Stimulated activated CD8-positive, alpha-beta memory T cell treated with anti-CD3 and anti-CD28 coated beads, Interleukin-12 subunit alpha, Interleukin-12 subunit beta, amount 100 ng/mL, for 4 hours (primary cell): ENCODE measurements at places on chromosomes 7 and 10.

- no peak for DNase-seq
These were observed 1050.5 kb upstream of the AUTS2 start for GRCh38 chr7:68547799-68548198.

- DNase-seq = no peak
These were observed 7.9 kb downstream of the CEP41 start for GRCh38 chr7:130432886-130433285.

DNA sequence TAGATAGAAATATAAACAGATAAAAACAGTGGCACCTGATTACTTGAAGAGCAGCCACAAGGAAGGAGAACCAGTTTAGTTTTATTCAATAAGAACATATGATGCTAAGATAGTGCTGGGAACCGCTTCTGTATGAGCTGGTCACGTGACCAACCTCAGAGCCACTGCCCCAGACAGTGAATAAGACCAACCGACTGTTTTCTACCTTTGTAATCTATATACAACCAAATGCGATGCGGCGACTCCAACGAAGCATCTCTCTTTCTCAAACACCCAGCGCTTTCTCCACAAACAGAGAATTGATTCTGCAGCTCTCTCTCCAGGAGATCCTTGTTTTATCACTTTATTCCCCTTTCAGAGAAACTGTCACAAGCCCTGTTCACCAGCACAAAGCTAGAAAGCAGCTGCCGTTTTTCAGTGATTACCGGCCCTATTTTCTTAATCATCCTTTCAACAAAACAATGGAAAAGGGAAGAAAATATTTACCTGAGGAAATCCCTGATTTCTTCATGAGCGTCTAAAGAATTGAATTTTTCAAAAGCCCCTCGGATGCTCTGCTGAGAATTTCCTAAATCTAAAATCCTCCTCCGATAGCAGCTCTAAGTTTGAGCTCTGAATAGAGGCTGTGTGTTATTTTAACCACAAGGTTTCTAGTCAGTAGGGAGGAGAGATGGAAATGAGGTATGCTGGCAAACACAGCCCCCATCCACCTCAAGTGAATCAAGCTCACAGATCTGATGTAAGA is 55.7 kb upstream of the JCAD start:
- no peak for DNase-seq

GRCh38 chr10:42875798-42876341 is 93.3 kb downstream of the BMS1 start:
- DNase-seq = no peak

GRCh38 chr7:68587599-68587998 is 1010.7 kb upstream of the AUTS2 start:
- DNase-seq = no peak

- no peak for DNase-seq
These were observed 381.5 kb downstream of the NEBL start for GRCh38 chr10:20515654-20516053.

GRCh38 chr10:103265717-103266329 is 11.1 kb upstream of the INA start:
- DNase-seq = no peak

GRCh38 chr7:142571581-142571980 is 177.7 kb upstream of the PRSS1 start:
- no peak for DNase-seq

DNA sequence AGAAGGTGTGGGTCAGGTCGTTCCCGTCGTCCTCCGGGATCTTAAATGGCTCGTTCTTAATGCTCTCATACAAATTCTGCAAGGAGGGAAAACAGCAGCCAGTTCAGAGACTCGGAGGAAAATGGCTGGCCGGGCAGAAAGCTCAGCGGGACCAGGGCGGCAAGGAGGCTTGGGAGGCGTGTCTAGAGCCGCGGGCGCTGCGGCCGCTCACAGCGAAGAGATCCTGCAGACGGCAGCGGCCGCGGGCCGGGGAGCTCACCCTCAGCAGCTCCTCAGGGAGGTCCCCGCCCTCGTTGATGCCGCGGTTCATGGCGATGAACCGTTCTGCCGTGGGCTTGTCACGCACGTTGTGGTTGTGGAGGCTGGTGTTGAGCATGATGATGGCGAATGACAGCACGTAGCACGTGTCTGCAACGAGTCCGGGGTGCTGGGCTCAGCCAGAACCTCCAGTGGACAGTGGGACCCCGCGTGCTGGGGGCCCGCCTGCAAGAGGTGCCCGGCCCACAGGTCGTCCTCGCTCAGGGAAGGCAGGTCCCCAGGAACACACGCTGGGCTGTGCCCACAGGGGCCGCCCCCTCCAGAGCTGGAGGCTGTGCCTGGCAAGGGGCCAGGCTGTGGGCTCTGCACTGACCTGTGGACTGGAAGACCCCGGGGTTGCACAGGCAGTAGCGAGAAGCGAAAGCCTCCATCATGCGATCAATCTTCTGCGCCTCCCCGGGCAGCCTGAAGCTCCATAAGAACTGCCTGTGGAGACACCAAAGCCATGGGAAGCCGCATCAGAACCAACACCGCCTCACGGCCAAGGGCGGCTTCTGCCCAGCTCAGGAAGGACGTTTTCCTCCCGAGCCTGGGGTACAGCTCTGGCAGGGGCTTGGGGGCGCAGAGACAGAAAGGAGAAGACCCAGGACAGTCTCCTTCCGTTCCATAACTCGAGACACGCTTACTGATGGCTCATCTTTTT is 101.6 kb downstream of the CYTH3 start:
- DNase-seq = no peak

GRCh38 chr7:81079746-81080145 is 160.9 kb upstream of the SEMA3C start:
- no peak for DNase-seq
